Liver (tissue), 10 donors: ENCODE measurements at places on chromosomes 4 and X. TPM values are rescaled to one million over a fixed set of nuclear protein-coding genes. Genes with fewer than 3 reads are reported as not detected.

DNA sequence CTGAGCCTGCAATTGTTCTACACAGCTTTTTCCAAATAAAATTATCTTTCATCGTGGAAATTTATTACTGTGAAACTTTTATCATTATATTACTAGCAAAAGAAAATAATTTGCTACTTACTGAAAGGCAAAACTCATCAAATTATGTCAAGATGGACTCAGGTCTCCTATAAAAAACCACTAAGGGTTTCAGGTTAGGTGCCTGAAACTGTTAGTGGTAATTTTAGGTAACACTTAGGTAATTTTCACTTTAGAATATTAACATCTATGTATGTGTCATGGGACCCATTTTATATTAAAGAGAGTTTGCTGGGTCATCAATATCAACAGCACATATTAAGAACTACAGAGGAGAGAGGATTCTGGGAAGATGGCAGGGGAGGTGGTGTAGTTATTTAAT, 651.5 kb downstream of the CENPC start:
- DNase-seq = no peak

GRCh38 chrX:42770566-42770965, 7.4 kb downstream of the PPP1R2C start:
- no peak for DNase-seq

GRCh38 chrX:2550328-2551020, 49.7 kb upstream of the DHRSX start:
- DNase-seq = no peak

DNA sequence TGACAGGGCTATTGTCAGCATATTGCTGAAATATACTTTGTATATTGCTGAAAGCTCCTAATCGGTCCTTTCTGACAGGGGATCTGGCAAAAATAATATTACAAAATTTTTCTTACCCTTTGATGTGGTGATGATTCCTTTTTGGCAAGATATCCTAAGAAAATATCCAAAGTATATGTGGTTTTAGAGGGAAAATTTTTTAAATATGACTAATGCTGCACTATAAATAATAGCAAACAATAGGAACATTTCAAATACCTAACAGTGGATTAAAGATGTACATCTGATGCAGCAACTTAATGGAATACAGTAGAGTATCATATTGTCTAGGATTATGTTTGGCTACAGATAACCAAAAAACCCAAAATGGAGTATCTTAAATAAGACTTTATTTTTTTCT, 49.6 kb downstream of the RRAGB start:
- no peak for DNase-seq

GRCh38 chrX:154013614-154014360, 5.9 kb downstream of the IRAK1 start:
- no peak for DNase-seq

The ENPEP gene
- polyA plus RNA-seq = 34.6 TPM

The SSX4B gene
- not detected for polyA plus RNA-seq

The MAGEB2 gene
- not detected for polyA plus RNA-seq
